ENCODE measurements at places on chromosomes 2 and 18.

DNA sequence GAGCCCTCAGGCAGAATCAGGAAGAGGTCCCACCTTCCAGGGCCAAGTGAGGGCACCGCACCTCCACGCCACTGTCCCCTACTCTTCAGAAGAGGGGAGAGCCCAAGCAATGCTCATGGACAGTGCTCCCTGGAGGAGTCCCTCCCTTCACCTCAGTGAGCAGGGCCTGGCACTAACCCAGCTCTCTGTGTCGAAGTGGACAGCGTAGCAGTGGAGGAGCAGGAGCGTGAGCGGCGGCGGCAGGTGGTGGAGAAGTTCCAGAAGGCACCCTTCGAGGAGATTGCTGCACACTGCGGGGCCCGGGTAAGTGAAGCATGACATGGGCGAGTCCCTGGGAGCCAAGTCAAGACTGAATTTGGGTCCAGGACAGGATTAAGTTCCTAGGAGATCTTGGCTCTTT, 16.7 kb downstream of the POMC start:
- no peak for DNase-seq

DNA sequence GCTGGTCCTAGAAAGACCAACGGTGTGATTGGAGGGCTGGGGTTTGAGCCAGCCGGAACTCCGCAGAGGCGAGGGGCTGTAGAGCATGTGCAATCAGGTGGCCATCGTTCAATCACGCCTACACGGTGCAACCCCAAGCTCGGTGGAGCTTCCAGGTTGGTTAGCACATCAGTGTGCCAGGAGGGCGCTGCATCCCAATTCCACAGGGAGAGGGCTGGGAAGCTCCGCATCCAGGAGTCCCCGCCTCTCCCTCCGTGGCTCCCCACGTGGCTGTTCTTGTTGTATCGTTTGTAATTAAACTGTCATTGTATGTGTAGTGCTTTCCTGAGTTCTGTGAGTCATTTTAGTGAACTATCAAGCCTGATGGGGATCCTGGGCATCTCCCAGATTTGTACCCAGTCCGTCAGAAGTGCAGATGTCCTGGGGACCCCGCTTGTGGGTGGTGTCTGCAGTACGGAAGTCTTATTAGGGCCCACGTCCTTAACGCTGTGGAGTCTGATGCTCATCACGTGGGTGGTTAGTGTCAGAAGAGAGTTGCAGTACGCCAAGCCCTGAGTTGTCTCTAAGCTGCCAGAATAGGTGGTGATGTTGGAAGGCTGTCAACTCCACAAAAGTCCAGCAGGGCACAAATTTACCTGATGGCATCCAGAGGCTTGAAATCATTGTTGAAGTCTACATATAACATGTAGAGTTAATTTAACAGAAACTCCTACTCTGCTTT, 20.6 kb upstream of the AMMECR1L start:
- DNase-seq: no peak

- no peak for DNase-seq
Measured at GRCh38 chr18:60064271-60064670, 164.5 kb downstream of the PMAIP1 start.

GRCh38 chr2:206443735-206444527, 599 bp downstream of the ADAM23 start:
- DNase-seq: no peak

DNA sequence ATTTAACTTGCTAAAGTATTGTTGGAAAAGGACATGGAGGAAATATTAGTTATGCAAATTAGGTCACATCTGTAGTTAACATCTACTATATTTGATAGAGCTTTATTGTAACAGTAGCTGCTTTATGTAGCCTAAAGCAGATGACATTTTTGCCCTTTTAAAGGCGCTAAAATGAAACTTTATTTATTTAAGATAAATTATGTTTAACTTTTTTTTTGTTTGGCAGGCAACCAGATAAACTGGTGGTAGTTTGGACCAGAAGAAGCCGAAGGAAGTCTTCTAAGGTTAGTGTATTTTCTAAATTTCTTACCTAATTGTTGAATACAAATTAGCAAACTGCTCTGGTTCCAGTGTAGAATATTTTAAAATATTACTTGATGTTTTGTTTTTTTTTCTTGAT, 41.7 kb downstream of the EHBP1 start:
- DNase-seq: no peak

DNA sequence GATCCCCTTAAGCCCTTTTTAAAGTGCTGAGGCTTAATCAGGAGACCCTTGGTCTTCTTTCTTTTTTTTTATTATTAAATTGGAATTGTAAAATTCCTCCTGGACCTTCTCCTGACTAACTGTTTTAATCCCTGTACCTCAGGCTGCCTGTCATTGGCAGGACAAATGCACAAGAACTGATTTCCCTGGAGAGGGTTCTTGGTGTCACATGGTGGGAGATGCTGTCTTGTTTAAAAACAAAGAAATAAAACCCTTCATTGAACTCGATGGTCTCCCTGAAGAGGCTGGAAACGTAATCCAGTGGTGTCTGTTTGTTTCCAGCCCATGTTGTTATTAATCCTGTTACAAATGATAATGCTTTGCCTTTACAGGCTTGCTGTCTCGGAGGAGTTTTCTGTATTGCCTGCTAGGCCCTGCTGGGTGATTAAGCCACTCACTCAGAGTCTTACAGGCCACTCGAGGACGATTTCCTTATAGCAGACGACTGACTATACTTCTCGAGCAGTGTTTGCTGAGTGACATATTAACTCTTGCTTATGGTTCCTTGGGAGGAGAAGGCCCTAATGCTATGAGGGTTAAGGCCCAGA, 100.5 kb upstream of the MGAT5 start:
- DNase-seq: no peak

DNA sequence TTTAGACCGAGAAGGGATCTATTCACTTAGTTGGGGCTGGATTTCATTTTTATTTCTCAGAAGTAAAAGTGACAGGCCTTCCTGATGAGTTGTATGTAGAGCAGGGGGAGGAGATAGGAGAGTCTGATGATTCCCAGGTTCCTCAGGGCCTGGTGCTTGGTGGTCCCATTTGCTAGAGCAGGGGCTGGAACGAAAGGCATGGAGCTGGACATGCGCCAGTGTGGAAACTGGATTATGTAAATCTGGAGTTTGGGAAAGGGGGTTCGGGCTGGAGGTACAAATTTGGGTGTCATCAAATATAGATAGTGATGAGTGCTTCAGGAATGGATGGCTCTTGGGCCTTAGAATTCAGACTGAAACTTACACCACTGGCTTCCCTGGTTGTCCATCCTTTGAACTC, 27.5 kb downstream of the GNLY start:
- no peak for DNase-seq

- no peak for DNase-seq
Measured at GRCh38 chr2:25355270-25355669, 13.5 kb upstream of the DNMT3A start.

GRCh38 chr2:178933493-178933892, 116.4 kb downstream of the CCDC141 start:
- DNase-seq: no peak

GRCh38 chr2:160052531-160052930, 9.9 kb downstream of the PLA2R1 start:
- no peak for DNase-seq

DNA sequence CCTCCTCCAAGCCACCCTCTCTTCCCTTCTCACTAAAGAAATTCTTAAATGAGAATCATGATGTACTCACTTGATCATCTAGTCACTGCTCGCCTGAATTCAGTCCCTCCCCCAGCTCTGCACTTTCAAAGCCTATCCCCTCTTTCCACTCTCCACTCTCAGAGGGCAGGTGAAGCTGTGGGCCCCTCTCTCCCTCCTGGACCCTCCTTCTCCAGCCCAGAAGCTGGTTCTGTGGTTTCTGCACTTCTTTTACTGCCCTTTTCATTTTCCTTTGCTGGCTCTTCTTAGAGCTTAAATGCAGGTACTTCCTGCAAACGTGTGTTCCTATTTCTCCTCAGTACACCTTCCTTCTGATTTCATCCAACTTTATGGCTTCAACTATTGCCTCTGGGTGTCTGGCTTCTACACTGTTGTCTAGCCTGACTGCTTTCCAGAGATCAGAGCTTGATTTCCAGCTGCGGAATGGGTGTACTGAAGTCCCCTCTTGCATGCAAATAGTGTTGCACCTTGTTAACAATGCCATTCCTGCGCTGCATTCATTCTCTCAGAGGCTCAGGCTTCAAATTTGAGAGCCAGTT, 15.3 kb upstream of the TXNDC2 start:
- DNase-seq: no peak

- no peak for DNase-seq
Measured at GRCh38 chr2:159232456-159233170, 53.9 kb downstream of the WDSUB1 start.

GRCh38 chr2:213016166-213016983, 135.0 kb downstream of the IKZF2 start:
- DNase-seq: no peak

DNA sequence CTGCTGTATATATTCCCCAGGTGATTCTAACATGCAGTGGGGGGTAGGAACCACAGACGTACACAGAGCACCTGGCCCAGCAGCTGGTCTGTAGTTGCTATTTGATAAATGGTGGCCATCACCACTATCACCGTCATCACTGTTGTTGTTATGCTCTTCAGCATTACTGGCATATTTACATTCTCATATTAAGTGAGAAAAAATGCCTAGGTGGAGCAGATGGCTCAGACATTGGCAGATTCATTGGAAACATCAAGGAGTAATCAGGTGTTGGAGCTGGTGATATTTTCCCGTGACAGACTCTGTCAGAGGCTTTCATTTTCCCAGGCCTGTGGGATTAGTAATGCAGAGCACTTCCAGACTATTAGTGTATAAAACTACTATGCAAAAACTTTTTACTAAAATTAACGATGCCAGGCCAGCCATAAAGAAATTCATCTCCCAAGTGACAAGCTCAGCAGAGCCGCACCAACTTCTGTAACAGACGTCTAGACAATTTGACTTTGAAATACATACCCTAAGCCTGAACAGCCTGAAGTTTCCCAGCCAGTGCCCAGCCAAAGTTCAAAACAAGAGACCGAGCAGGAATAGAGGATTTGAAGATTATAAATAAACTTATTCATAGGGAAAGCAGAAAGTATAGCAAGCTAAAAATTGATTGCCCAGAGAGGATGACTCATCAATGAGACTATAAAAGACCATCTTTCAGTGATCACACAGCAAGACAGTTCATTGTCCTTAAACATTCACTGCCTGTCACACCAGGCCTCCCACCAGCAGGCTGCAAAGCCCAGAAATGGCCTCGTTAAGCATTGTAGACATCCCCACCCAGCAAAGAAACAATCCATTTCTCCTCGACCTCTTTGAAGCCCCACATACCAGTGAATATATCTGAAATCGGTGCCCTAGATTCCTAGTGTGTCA, 247.4 kb upstream of the CHAC2 start:
- peak; percentile 54 for DNase-seq
